ENCODE measurements at places on chromosomes 11 and 22. TPM values are rescaled to one million over a fixed set of nuclear protein-coding genes. Genes with fewer than 3 reads are reported as not detected.

The CRYBB3 gene
- total RNA-seq = not detected

The ZNF280A gene
- total RNA-seq = not detected

The MCAT gene
- total RNA-seq = 26.2 TPM

The SCGB1D2 gene
- 485 TPM for total RNA-seq

The TOLLIP gene
- total RNA-seq = 41.0 TPM

The VPS11 gene
- total RNA-seq = 38.0 TPM

The INS gene
- total RNA-seq = not detected

The SCGB1D4 gene
- not detected for total RNA-seq

The MMP12 gene
- total RNA-seq = not detected

The F2 gene
- total RNA-seq = not detected

The MPEG1 gene
- total RNA-seq = 13.2 TPM

The OR8H3 gene
- total RNA-seq = not detected

The IRF7 gene
- 29.9 TPM for total RNA-seq

The RFPL1 gene
- total RNA-seq = not detected

The EFEMP2 gene
- total RNA-seq = 75.0 TPM

The PDGFD gene
- total RNA-seq = 53.1 TPM

The NAALAD2 gene
- total RNA-seq = 0.98 TPM

The MAPK11 gene
- total RNA-seq = 13.4 TPM

The MUC6 gene
- 1.3 TPM for total RNA-seq

The DSCAML1 gene
- total RNA-seq = 1.8 TPM

The DCHS1 gene
- 18.0 TPM for total RNA-seq

The GLYATL1 gene
- not detected for total RNA-seq

The KIRREL3 gene
- total RNA-seq = not detected
